ENCODE measurements at places on chromosomes 5 and 9.

DNA sequence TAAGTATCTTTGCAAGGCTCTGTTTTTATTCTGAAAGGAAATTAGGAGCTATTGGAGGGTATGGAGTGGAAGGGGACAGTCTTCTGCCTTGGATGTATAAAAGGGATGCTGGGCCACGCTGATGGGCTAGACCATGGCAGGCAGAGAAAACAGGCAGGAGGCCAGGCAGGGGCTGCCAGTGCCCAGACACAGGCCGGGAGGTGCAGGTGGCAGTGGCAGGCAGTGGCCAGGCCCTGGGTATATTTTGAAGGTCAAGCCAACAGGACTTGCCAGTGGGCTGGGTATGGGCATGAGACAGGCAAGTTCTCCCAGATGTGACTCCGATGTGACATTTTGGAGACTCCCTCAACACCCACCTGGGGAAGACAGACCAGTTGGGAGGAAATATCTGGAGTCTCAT, 131.9 kb downstream of the KCNIP1 start:
- DNase-seq = no peak

DNA sequence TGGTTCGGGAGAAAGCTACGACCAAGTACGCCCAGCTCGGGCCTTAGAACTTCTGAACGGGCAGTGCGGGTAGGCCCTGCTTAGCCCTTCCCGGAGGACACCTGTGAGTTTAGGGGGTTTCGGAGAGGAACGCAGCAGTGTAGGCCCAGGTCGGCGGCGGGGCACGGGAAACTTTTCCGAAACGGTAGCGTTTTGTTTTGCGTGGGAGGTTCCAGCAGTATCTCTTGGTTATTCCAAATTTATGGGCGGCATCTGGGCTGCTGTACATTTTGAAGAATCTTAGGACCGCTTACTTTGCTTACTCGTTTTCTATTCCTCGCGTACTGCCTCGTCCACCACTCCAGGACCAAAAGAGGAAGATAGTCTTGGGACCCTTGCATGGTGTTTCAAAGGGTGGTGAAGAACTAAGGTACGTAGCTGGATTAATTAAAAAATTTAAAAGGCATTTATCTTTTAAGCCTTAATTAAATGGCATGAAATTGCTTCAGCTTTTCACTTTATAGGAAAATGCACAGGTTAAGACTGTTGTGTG, 492 bp downstream of the TENT2 start:
- no peak for DNase-seq

DNA sequence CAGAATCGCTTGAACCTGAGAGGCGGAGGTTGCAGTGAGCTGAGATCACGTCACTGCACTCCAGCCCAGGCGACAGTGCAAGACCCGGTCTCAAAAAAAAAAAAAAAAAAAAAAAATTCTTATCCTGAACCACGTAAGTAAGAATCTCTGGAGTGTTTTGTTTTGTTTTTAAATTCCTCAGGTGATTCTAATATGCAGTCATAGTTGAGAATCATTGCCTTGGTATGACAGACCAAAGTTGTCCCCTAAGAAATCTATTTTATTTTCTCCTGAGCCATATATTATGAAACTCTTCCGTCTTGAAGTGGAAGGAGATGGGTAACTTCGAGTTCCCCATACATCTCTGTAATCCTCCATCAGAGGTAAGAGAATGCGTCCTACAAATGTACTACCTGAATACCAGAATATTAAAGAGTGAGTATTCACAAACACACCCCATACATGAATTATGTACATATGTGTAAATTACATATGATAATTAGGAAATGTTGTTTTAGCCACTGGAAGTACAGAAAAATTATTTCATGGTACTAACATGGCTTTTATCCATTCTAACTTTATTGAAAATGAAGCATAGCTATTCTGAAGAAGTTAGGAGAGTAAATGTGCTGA, 26.7 kb upstream of the SVEP1 start:
- peak; percentile 46 for DNase-seq

GRCh38 chr9:89811886-89812450, 207.2 kb downstream of the GADD45G start:
- no peak for DNase-seq

GRCh38 chr5:108642170-108642906, 105.4 kb upstream of the FER start:
- peak; percentile 63 for DNase-seq

DNA sequence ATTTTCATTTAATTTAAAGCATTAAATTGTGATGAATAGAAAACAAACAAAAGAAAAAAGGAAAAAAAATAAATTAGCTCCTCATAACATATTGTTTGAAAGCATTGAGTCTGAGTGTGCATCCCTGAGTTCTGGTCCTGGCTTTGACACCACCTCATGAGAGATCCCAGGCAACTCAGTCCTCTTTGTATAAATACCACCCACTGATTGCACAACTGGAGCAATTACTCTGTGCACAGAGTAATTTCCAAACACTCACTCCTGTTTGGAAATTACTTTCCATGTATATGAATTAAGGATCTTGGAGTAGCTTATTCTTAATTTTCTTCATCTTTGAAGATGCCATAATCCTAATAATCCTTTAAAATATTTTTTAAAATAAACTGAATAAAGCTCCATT, 59.4 kb upstream of the C5orf46 start:
- no peak for DNase-seq

- peak; percentile 22 for DNase-seq
Measured at GRCh38 chr5:165457859-165458481, 1952.6 kb downstream of the MAT2B start.

GRCh38 chr9:124549016-124549415, 41.8 kb upstream of the NR5A1 start:
- DNase-seq = no peak

- DNase-seq = no peak
Measured at GRCh38 chr5:124292322-124292855, 454.1 kb downstream of the ZNF608 start.

GRCh38 chr5:113047733-113048652, 71.4 kb downstream of the DCP2 start:
- DNase-seq = no peak

DNA sequence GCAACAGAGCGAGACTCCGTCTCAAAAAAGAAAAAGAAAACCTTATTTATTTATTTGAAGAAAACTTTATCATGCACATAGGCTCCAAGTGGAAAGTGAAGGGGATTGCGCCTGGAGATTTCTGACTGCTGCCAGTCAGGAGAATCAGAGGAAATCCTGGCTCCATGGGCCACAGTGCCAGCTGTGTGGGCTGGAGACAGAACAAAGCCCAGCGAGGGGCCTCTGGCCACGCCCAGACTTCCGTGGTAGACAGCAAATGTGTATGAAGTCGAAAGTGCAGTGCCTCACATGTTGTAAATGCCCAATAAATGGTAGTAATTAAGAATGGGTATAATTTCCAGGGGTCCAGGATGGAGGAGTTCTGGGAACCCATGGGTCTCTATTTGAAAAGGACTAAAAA, 75.8 kb upstream of the WWC1 start:
- DNase-seq = no peak

GRCh38 chr5:57598756-57599155, 116.1 kb upstream of the ACTBL2 start:
- DNase-seq = peak; percentile 77

- DNase-seq = no peak
Measured at GRCh38 chr5:55699041-55699688, 13.0 kb downstream of the SLC38A9 start.

- no peak for DNase-seq
Measured at GRCh38 chr9:36092509-36093215, 43.9 kb upstream of the GLIPR2 start.

- no peak for DNase-seq
Measured at GRCh38 chr9:77562019-77562748, 85.9 kb downstream of the GNA14 start.

GRCh38 chr9:123927625-123928532, 2.0 kb downstream of the DENND1A start:
- peak; percentile 58 for DNase-seq

DNA sequence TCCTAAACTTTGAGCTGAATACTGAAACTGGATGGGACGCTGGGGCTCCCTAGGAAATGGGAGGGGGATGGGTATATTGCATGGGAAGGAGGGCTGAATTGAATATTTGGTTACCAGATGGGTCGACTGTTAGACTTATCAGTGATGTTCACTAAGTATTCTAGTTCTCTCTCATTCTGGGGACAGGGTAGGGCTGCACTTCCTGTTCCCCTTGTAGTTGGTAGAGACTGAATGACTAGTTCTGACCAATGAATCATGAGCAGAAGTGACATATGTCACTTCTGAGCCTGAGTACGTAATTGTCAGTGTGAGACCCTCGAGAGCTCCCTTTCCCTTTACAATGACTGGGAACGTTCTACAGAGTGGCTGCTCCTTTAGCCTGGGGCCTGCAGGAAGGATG, 55.5 kb upstream of the DMRT1 start:
- no peak for DNase-seq

DNA sequence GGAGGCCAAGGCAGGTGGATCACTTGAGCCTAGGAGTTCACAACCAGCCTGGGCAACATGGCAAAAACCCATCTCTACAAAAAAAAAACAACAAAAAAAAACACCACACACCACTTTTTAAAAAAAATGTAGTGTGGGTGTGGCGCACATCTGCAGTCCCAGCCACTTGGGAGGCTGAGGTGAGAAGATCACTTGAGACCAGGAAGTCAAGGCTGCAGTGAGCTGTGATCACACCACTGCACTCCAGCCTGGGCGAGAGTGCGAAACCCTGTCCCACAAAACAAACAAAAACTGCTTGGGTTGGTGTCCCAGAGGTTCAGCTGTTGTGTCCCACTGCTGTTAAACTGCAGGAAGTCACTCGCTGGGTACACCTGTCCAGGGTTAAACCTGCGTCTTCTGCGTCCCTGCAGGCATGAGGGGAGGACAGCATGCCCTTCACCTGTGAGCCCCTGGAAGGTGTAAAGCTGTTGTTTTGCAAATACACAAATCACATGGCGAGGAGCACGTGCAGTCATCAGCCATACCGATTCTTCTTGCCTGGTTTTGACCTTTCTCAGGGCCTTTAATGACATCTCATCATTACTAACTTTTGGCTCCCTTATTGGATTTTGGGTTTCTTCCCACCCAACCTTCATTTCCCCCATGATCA, 29.3 kb upstream of the CLPTM1L start:
- no peak for DNase-seq

DNA sequence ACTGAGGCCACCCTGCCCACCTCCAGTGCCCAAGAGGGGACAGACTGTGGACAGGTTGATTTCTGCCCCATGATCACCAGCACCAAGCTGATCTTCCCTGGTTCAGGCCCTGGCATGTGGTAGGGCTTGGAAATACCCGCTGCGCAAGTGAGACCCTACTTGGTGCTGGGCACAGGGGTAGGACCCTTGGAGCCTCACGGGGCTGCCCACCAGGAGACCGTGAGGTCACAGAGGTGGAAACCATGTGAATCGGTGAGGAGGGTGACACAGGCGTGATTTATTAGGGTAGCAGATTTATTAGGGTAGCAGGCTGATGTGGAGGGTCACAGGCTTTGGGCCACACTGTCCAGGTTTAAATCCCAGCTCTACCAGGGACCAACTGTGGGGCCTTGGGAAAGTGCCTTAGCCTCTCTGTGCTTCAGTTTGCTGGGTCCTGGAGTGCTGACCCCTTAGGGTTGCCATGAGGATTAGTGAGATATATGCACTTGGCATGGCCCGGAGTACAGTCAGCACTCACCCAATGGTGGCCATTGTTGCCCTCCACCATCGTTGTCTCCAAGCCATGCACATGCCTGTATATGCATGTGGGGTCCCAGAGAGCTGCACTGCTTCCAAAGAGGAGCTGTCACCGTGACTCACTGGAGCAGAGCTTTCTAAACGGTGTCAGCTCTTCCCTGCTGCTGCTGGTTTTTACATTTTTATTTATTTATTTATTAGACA, 20.9 kb upstream of the DUSP1 start:
- DNase-seq = no peak

DNA sequence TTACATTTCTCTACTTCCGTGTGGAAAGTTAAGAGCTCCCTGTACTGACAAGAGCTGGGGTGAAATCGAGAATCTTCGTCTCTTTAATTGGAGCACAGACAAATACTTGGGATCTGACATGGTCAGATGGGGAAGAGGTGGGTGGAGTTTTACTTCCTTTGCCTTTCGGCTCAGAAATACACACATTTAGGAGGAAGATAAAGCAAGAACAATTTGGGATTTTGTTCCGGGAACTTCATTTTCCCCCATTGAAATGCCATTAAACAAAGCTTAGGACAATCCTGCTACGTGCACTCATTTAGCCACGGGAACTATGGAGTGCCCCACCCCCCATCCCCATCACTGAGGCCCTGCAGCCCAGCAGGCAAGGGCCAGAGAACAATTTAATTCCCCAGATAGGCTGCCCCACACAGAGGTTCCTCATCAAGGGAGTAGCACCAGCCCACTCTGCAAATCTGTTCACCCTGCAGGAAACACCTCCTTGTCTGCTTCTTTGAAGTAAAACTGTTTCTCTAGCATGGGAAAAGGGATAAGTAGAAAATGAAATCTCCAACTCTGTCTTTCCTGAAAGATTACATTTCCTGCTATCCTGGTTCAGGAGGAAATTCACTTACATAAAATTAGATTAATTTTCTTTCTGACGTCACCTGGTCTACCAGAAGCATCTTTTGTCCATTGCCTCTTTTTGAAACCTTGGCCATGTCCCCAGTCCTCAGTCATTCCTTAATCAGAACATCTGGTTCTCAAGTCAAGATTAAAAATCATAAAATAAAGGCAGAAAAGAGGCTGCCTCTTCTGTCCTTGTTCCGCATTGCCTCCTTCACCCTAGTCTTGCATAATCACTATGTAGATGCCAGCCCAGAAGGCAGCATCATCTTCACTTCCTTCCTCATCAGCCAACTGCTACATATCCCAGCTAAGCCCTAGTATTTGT, 206.4 kb downstream of the ENC1 start:
- no peak for DNase-seq

- peak; percentile 71 for DNase-seq
Measured at GRCh38 chr9:18260521-18260920, 213.4 kb upstream of the ADAMTSL1 start.

DNA sequence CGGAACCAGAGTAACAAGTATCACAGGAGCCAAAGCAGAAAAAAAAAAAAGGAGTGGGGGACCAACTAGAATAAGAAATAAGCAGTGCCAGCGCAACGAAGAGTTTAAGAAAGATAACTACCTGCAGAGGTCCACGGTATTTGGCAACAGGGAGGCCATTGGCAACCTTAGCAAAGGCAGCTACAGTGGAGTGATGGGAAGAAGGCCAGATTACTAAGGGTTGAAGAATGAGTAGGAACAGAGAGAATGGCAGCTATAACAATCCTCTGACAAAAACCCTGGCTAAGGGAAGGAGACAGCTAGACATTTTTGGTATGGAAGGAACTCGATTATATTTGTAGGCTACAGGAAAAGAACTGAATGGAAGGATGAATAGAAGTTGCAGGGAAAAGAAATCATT, 93.4 kb upstream of the DMAC1 start:
- DNase-seq = peak; percentile 5

DNA sequence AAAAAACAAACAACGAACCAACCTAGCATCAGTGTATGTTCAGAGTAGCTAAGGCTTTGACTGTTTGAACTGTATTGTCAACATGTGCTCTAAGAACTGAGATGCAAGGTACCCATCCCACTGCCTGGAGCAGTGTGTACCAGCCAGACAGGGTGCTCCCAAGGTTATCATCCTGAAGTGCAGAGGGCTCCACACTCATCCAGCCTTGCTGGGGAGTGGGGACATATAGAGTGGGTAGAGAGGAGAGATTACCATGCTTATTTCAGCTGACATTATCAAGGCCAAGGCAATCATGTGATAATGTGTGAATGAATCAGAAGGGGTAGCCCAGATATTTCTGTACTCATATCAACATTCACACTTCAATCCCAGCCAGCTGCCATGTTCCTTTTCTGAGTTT, 68.7 kb upstream of the ZNF622 start:
- no peak for DNase-seq

GRCh38 chr9:95815133-95815532, 60.4 kb upstream of the ERCC6L2 start:
- peak; percentile 44 for DNase-seq

- no peak for DNase-seq
Measured at GRCh38 chr9:72013292-72013760, 47.1 kb downstream of the C9orf57 start.
